ENCODE measurements at places on chromosomes 3 and 15.

- DNase-seq = no peak
These were observed 20.8 kb downstream of the SLC12A8 start for GRCh38 chr3:125191730-125192129.

DNA sequence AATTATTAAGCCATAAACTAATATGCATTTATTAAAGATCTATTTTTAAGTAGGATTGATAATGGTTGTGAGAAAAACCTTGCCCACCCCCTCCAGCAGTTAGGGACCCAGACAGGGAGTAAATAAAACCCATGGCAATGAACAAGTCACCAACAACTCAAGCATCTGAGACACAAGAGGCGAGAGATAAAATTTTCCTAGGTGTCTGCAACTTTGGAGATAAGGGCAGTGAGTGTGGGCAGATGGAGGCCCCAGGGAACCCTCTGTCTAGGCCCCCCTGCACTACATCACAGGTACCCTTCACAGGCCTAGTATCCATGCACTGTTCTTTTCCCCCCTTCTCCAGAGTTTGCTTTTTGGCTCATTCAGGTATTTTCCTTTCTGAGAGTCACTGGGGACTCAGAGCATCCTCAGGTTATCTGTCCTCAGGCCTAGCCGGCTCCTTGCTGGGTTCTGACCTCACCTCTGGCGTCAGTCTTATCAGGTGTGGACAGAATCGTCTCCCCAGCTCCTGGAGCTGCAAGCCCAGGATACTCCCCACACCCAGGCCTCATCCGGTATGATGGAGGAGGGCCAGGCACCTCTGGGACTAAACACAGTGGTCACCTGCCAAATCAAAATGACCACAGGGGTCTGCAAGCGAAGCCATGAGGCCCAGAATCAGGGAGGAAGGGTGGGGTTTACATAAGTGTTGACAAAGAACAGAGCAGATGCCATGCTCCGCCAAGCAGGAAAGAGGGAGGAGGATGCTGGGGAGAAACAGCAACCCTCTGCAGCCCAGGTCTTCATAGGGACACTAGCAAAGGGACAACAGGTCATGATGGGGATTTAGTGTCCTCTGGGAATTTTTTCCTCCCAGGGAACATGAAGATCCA, 50.4 kb downstream of the CCNL1 start:
- no peak for DNase-seq

- no peak for DNase-seq
These were observed 73.9 kb upstream of the TMEM108 start for GRCh38 chr3:132964266-132964665.

- DNase-seq = no peak
These were observed 34.0 kb upstream of the CCDC174 start for GRCh38 chr3:14617508-14618023.

DNA sequence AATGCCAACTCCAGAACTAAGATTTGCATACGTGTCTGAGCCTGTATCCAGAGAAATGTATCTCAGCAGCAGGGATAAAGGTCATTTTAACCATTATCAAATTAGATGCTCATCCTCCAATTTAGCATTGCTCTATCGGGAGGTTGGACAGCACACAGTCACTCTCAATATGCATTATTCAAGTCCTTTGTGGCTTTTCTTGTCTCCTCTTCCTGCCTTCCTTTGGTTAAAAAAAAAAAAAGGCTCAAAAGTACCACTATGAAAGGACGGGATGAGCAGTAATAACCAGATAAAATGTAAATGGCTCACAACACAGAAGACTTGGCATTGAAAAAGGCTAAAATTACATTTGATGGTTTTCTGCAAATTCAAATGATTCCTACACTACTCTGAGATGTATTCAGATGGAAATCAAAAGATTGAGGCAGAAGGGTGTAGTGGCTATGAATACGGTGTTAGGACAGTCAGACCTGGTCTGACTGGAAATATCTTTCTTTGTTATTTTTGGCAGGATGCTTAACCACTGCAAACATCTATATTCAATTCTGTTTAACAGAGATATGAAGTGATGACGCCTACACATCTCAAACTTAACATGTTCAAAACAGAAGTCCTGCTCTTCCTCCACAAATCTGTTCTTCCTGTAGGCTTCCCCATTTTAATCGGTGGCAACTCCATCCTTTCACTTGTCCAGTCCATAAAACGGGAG, 109.6 kb downstream of the ADAMTS9 start:
- no peak for DNase-seq

- no peak for DNase-seq
These were observed 16.7 kb downstream of the MAPKBP1 start for GRCh38 chr15:41790756-41791546.

GRCh38 chr15:29014493-29014892, 128.7 kb downstream of the APBA2 start:
- DNase-seq = no peak

GRCh38 chr15:83200589-83200988, 7.0 kb downstream of the HDGFL3 start:
- no peak for DNase-seq

DNA sequence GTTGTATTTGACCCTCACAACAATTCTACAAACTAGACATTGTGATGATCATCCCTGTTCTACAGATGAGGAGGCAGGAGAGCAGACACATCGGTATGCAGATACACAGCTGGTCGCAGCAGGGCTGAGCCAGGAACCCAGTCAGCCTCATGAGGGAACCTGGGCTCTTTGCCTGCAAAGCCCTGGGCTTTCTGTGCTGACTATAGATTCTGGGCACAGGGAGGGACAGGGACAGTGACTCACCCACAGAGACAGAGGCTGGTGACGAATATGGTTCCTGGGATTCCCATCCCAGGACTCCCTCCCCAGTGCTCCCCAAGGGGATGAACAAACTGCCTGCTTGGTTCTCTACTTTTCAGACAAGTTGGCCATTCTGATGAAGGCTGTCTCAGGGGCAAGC, 3.8 kb upstream of the CAMP start:
- no peak for DNase-seq

GRCh38 chr3:171970301-171970788, 69.0 kb upstream of the FNDC3B start:
- DNase-seq = no peak

DNA sequence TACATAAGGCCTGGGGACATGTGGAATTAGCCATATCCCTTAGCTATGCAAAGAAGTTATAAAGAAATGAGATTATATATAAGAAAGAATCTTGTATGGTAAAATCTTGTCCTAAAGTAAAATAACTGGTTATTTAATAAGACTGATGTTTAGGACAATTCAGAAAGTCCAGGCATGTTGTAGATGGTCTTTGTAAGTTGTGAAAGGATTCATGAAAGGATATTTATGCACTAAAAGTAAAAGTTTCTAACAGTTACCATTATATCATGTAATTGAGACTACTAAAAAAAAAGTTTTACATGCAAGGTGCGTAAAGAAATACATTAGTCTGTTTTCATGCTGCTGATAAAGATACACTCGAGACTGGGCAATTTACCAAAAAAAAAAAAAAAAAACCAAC, 146.3 kb downstream of the FMN1 start:
- no peak for DNase-seq

GRCh38 chr15:20340331-20340811, 201.2 kb downstream of the GOLGA6L6 start:
- DNase-seq = no peak

DNA sequence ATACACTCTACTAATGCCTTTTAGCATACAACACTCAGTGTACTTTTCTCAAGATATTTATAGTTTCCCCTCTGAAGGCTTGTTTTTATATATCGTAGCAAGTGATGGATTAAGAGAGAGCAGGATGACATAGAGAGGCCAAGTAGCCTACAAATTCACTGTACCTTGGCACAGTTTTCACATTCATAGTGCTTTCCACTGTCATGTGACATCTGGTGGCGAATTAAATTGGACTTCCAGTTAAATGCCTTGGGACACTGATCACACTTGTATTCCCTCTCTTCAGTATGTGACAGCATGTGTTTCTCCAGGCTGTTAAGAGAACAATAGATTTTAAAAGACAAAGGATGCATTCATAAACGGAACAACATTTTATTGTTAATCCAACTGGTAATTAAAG, 541.1 kb downstream of the MECOM start:
- DNase-seq = no peak

GRCh38 chr3:143138953-143139352, 19.4 kb downstream of the CHST2 start:
- no peak for DNase-seq

- DNase-seq = no peak
These were observed 256.4 kb upstream of the TGFBR2 start for GRCh38 chr3:30350011-30350410.

All from NCI-H510A (cell line).